ENCODE measurements at places on chromosomes 4 and X.
A peak's percentile ranks its signal among the peaks of the same experiment; 100 is the strongest.

GRCh38 chr4:122819708-122820449 is 6.8 kb upstream of the FGF2 start:
- DNase-seq = peak; percentile 24

DNA sequence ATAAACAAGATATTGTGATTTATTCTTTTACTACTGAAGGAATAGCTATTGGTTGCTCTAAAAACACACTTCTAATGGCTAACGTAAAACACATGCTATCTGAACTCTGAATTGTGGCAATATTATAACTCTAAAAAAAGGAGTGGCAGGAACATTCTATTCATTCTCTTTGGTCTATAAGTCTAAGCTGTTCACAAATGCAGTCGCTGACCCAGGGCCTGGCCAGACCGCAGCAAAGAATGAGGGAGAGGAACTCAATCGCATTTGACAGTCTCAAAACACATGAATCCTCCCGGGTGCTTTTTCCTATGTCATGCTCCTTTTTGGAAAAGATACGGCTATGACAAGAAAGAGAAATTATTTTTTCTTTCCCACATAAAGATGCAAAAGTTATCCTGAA is 651.6 kb upstream of the PITX2 start:
- DNase-seq = peak; percentile 52

DNA sequence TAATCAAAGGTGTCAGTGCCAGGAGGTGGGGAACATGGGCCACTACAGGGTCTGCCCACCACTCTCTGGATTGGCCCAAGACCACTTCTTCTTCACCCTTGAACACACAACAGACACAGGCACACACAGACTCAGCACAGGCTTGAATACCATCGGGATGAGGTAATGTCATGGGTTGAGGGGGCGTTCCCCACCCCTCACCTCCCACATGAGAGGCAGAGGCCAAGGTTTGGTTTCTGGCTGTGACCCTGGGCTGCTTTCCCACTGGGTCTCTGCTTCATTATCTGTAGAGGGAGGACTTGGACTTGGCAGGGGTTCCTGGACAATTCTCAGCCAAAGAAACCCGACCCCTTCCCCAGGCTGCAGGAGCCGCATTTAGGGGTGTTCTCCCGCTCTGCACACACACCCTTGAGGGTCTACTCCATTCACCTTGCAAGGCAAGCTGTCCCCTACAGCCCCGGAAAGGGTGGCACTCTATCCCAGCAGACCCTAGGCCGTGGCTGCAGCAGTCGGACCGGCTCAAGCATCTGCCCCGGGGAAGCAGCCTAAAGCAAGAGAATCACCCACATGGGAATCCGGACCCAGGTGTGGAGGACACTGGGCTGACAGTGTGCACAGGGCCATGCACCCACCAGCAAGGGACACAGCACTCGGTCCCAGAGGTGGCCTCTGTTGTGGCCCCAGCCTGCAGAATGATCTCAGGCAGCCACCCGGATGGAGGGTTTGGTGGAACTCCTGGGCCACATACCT is 62.4 kb downstream of the TRMT44 start:
- no peak for DNase-seq

DNA sequence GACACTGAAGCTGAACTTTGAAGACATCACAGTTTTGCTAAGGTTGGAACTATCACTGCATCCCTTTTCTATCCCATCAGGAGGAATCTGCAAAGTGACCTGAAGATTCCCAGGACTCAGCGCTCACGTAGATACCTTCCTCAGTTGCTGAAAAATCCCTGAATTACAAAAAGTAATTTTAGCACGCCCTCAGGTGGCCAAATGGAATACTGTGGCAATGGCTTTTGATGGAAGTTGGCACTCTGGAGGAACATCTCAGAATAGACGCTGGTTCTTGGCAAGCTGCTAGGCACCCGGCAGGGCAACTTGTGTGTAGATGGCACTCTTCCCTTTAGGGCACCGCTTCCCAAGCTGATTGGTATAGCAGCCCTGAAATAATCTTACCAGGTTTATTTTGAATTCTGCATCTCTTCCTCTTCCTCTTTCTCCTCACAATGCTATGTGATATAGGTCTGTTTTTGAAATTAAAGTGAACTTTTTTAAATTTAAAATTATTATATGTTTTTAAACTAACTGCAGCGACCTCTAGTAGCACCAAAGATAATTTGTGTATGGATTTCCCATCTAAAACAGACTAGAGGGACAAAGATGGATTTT is 16.3 kb upstream of the ESX1 start:
- DNase-seq = peak; percentile 6

DNA sequence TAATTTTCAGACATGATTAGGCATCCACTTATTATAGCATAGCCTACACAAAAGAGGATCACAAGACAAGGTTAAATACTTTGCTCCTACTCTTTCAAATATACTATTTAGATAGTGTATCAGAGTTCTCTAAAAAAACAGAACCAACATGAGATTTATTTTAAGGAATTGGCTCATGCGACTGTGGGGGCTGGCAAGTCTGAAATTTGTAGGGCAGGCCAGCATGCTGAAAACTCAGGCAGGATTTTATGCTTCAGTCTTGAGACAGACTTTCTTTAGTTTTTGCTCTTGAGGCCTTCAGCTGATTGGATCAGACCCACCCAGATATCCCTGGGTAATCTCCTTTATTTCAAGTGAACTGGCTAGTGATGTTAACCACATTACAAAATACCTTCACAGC is 169.5 kb downstream of the MAML3 start:
- no peak for DNase-seq

DNA sequence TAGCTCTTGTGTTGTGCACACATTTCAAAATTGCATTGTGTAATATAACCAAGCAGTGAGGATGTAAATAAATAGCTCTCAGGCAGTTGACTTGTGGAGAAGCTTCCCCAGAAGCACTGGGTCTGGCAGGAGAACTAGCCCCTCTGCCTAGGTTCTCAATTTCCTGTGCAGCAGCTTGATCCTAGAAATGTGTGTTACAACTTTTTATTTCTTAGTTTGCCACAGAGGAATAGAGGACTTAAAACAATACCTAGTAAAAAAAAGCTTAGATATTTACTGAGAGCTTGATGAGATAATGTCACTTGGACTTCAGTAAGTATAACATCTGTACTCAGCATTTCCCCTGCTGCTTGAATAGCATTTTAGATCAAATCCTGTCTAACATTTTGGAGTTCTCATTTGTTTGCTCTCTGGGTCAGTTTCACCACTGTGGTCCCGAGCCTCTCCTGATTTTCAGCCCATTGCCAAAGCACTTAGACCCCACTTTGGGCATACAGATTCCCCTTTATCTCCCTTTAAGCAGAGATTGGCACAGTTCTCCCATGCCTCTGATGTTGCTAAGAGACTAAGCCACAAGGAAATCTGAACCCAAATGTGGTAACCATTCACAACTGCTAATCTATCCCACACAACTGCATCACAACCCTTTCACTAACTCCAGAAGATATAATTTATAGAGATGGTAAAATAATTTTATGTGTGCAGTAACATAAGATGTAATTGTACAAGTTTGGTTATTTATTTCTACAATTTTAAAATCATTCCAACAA is 98.2 kb upstream of the NRK start:
- no peak for DNase-seq

DNA sequence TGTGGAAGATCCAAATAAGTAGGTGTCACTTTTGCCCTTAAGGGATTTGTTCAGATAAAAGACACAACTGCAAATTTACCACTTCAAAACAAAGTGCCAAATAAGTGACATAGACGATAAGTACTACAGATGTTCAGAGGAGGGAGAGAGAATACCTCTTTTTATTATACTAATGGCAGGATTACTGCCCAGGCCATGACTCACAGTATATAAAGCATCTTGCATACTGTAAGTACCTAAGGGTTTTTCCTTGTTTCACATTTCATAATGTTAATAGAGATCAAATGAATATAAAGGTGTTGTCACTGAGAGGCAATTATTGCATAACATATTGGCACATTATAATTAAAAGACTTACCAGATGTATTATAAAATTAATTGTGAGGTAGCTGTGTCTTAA is 46.4 kb downstream of the PTPN13 start:
- no peak for DNase-seq

DNA sequence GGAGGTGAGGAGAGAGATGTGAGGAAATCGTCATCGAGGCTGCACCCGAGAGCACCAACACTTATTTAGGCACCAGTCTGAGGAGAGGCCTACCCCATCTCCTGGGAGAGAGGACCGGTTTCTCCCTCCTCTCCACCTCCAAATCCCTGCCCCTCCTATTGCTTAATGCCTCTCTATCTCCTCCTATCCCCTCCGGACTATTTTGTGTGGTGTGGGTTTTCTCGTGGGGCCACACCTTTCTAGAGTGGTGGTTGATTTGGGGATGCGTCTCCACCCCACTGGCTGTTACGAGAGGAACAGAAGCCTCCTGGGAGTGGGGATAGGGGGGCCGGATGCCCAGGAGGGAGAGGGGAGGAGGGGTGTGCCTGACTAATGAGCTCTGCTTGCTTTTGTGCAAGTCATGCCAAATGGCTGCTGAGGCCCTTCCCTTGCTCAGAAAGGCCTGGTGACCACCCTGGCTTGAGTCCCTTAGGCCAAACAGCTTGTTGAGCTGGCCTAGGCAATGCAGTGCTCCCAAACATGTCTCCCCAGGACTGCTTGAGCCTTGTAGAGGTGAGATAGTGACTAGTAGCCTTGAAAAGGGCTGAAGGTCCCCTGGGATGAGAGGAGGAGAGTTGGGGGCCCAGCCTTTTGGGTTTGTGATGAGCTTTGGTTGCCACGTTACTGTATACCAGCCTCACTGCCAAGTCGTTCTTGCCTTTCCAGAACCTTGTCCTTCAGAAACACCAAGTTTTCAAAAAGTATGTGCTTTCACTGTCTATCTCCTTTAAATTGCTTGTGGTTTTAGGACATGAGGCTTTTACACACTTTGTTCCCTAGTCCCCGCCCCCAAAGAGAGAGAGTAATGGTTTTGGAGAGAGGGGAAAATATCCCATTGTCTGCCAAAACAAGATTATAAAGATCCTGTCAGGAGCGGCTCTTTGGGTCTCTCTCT is 1.2 kb downstream of the MSN start:
- DNase-seq = peak; percentile 91

- DNase-seq = peak; percentile 31
Observed at GRCh38 chr4:33837043-33837838, 2407.1 kb downstream of the ARAP2 start.

DNA sequence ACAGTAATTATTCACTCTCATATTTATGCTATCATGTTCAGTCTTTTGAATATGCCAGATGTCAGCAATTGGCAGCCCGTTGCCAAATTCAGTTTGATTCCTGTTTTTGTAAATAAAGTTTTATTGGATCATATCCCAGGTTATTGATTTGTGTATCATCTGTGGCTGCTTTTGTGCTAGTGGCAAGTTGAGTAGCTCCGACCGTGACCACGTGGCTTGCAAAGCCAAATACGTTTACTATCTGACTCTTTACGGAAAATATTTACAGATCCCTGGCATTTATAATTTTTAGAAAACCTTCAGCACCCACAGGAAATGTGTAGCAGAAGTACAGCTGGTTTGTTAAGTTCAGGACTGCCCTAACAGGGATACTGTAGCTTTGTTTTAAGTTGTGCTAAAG is 67.4 kb downstream of the VCX2 start:
- no peak for DNase-seq

GRCh38 chr4:152079543-152080293 is 318.9 kb upstream of the GATB start:
- DNase-seq = no peak

GRCh38 chrX:64642482-64642881 is 247.2 kb upstream of the MTMR8 start:
- DNase-seq = no peak

GRCh38 chrX:153818571-153819383 is 11.6 kb downstream of the PDZD4 start:
- no peak for DNase-seq

DNA sequence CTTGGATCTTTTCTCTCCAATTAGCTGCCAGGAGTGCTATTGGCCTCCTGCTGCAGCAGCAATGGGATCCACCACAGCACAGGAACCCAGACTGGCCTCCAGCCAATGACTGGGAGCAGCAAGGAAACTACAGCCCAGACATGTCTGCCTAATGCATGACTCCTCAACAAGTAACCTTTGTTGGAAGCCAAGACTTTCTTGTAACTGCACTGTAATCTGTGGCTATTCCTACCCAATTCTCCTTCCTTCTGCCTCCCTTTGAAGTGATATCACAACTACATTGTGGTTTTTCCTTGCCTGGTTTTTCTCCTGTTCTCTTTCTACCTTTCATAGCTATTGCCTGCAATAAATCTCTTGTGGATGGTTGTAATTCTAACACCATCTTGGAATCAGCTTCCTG is 39.8 kb downstream of the SNCA start:
- DNase-seq = peak; percentile 21

- DNase-seq = no peak
Observed at GRCh38 chr4:165439981-165440380, 61.2 kb downstream of the CPE start.

GRCh38 chrX:119762718-119763117 is 4.3 kb downstream of the SOWAHD start:
- DNase-seq = peak; percentile 40

DNA sequence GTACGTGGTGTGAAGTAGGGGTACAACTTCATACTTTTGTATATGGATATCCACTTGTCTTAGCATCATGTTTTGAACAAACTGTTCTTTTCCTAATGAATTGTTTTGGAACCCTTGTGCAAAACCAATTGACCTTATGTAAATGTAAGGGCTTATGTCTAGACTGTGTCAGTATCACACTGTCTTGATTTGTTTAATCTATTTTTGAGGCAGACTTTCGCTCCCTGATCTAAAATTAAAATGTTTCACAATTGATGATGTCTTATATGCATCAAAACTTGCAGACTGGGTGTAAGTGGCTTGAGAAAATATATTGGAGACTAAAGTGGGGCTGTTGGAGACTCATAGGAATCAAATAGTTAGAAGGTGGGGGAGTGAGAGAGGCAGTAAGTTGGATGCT is 25.2 kb downstream of the REPS2 start:
- no peak for DNase-seq

GRCh38 chrX:16212436-16212835 is 45.2 kb downstream of the MAGEB17 start:
- DNase-seq = peak; percentile 16

DNA sequence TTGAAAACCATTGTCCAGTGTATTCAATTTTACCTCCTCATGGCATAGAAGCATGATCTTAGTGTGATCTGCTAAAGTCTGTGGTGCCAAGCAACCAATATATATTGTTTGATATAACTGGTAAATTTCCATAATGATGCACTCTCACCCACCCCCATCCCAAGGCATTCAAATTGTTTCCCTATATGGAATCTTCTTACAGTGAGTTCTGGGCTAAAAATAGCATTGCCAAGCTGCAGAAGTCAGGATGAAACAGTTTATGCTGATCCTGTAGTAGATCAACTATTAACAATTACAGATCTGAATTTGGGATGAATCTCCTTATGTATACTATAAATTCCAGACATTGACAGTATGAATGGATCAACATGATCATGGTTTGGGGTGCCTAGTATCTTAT is 20.9 kb downstream of the FGF13 start:
- no peak for DNase-seq

- DNase-seq = no peak
Observed at GRCh38 chrX:24702362-24703184, 8.9 kb downstream of the POLA1 start.

GRCh38 chrX:113548308-113549015 is 707.8 kb upstream of the AMOT start:
- no peak for DNase-seq

GRCh38 chr4:81704461-81704860 is 232.8 kb upstream of the RASGEF1B start:
- DNase-seq = no peak

All from fibroblast of gingiva (primary cell).